A375 (cell line): ENCODE measurements at places on chromosomes 13 and 19. TPM values are rescaled to one million over a fixed set of nuclear protein-coding genes. Genes with fewer than 3 reads are reported as not detected.

The TPP2 gene
- 35.6 and 49.1 TPM in 2 replicates for total RNA-seq

The CABP5 gene
- total RNA-seq, result not detected in 2 replicates

The WDR87 gene
- total RNA-seq, result not detected in 2 replicates

The FFAR1 gene
- 0.16 TPM in 1 of 2 replicates, not detected in the other for total RNA-seq

The THSD8 gene
- not detected in 2 replicates for total RNA-seq

The LILRB4 gene
- total RNA-seq, result not detected in 2 replicates

The GAPDHS gene
- total RNA-seq, result not detected in 2 replicates

The CYP4F3 gene
- 0.03 and 0.08 TPM in 2 replicates for total RNA-seq

The TEKTIP1 gene
- not detected in 2 replicates for total RNA-seq

The TMEM190 gene
- total RNA-seq, result 0.45 and 1.4 TPM in 2 replicates

The RASA3 gene
- 34.2 and 34.7 TPM in 2 replicates for total RNA-seq

The C3 gene
- total RNA-seq, result 7.9 and 15.0 TPM in 2 replicates

The PSG11 gene
- not detected in 2 replicates for total RNA-seq

The ZNF581 gene
- 28.6 and 29.3 TPM in 2 replicates for total RNA-seq

The CYP2A7 gene
- total RNA-seq, result not detected in 2 replicates

The ANKRD24 gene
- 0.49 and 0.80 TPM in 2 replicates for total RNA-seq

The FUT2 gene
- total RNA-seq, result not detected in 2 replicates

The ZNF566 gene
- total RNA-seq, result 15.5 and 18.4 TPM in 2 replicates

The PROSER1 gene
- 10.4 and 16.9 TPM in 2 replicates for total RNA-seq

The SMIM24 gene
- not detected in 2 replicates for total RNA-seq

The HSD17B14 gene
- total RNA-seq, result 0.45 TPM in 1 of 2 replicates, not detected in the other

The AKAP8 gene
- total RNA-seq, result 41.6 and 44.8 TPM in 2 replicates

The DNAAF3 gene
- 2.6 and 2.9 TPM in 2 replicates for total RNA-seq

The SEMA6B gene
- 27.4 and 35.0 TPM in 2 replicates for total RNA-seq

The GRIN2D gene
- not detected in 2 replicates for total RNA-seq

The C19orf25 gene
- 31.7 and 31.9 TPM in 2 replicates for total RNA-seq

The KLF1 gene
- not detected in 2 replicates for total RNA-seq
